Astrocyte of the spinal cord (primary cell): ENCODE measurements at places on chromosomes 6 and 20.
A peak's percentile ranks its signal among the peaks of the same experiment; 100 is the strongest.

DNA sequence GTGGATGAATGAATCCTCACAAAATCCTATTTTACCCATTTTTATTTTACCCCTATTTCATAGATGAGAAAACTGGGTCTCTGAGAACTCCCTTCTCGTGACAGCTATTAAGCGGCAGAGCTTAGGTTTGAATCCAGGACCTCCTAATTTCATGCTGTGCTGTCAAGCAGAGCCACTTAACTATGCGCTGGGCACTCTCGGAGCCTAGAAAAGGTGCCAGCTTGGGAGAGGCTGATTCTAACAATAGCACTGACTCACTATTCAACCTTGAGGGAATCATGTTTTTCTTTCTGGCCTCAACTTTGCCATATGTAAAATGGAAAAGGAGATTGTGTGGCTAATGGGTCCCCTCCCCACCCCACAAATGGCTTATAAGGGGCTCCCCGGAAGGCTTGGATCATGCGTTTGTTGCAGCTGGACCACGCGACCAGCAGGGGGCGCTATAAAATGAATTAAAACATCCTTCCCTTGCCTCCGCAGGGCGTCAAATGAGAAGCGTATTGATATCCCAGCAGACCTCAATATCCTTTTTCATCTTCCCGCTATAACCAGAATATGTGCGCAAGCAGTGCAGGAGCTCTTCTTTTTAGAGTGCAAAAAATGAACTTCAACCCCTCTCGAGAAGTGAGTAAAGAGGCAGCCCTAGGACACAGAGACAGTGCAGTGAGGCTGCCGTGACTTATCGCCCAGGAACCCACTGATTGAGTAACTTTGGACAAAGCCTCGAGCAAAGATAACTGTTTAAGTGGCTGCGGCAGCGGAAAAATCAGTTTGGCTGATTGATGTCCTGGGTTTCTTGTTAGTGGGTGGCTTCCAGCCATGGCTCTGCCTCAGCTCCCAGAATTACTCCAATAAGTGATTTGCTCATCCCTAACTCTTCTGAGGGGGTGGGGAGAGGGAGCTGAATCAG lies 12.8 kb upstream of the PDYN start:
- peak; percentile 23 for DNase-seq

DNA sequence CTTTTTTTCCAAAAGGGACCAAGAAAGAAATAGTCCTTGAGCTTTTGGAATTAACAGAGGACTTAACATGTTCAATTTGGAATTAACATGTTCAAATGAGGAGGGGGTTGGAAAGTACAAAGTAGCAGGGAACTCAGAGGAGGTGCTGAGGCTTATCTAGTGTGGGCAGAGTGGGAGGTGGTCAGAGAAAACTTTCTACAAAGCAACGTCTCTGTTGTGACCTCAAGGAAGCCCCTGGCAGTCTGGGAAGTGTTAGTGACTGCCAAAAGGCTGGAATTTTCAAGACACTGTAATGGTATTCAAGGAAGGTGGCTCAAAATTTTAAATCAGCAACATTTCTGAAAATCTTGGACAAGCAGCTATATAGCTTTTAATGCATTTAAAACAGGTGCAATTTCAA lies 7.3 kb downstream of the ECI2 start:
- no peak for DNase-seq

DNA sequence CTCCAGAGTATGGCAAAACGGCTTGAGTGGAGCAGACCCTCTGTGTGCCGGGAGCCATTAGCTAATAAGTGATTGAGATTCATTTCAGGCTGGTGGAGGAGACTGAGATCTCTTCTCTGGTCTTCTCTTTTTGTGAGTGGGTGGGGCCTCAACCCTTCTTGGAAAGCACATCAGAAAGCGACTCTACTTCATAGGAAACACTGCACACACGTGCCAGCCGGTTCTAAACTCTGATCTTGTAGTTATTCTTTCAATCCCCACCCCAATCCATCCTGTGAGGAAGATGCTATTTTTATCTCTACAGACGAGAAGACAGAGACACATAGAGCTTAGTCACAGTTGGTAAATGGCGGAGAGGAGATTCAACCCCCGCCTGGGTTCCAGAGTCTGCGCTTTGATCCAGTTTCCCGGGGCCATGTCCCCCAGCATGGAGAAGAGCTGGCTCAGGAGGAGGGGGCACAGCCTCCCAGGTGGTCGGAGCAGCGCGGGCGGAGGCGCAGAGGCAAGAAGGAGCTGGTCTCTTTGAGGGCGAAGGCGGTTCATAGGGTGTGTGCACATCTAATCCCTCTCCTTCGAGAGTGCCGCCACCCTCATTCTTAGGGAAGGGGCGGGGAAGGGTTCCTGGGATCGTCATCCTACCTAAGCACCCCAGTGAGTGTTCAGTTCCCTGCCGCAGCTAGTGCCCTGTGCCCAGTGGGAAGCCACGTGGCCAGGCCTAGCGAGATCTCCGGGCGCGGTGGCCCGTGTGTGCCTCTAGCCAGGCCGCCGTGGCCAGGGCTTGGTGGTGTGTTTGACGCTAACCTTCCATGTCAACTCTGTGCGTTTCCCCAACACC lies 49.0 kb upstream of the TAGAP start:
- DNase-seq, result no peak

- peak; percentile 42 for DNase-seq
These were observed 81.7 kb downstream of the COL9A1 start for GRCh38 chr6:70221025-70221714.

GRCh38 chr6:128275681-128276080 lies 244.7 kb downstream of the PTPRK start:
- no peak for DNase-seq

GRCh38 chr6:7559196-7559595 lies 17.7 kb downstream of the DSP start:
- no peak for DNase-seq
